Stimulated activated CD4-positive, alpha-beta T cell treated with anti-CD3 and anti-CD28 coated beads, Interleukin-4, amount 100 ng/mL, for 48 hours (primary cell): ENCODE measurements at places on chromosomes 6 and 20.

- DNase-seq = no peak
Observed at GRCh38 chr6:148249679-148250375, 92.8 kb upstream of the SASH1 start.

DNA sequence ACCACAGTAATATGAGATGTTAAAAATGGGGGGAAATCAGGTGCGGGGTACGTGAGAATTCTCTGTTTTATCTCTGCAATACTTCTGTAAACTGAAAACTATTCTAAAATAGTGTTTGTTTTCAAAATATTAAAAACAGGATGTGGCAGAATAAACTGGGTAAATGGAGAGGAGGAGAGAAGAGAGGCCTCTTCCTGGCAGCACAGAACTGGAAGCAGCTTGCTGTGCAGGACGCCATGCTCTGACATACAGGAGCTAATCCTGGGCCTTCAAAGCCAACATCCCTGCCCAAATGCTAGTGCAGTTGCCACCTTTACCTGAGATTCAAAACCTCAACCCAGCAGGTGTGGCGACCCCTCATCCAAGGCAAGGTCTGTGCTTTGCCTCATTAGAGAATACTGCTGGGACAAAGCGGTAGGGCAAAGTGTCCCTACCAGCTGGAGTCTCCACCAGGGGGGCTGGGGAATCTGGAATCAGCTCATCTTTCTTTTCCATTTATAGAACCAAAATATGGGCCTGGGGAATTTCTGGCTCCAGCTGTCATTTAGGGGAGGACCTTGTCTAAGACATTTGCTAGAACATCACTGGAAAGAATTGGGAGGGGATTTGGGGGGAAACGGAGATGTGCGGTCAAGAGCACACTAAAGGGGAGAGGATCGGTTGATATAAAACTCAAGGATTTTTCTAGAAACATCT, 67.3 kb downstream of the SCML4 start:
- DNase-seq = no peak

GRCh38 chr6:33236852-33237251, 28.6 kb downstream of the RING1 start:
- no peak for DNase-seq

- DNase-seq = no peak
Observed at GRCh38 chr20:13008761-13009681, at the start of gene SPTLC3. Gene SPTLC3, plus strand, starts transcription at chr20:13008972. Its CDS starts 296 bp downstream, at chr20:13009268.

- no peak for DNase-seq
Observed at GRCh38 chr6:155001934-155002333, 6.8 kb downstream of the TIAM2 start.

GRCh38 chr6:121652223-121652622, 216.8 kb downstream of the GJA1 start:
- no peak for DNase-seq

- DNase-seq = no peak
Observed at GRCh38 chr6:26358511-26358981, 6.5 kb upstream of the BTN3A2 start.

DNA sequence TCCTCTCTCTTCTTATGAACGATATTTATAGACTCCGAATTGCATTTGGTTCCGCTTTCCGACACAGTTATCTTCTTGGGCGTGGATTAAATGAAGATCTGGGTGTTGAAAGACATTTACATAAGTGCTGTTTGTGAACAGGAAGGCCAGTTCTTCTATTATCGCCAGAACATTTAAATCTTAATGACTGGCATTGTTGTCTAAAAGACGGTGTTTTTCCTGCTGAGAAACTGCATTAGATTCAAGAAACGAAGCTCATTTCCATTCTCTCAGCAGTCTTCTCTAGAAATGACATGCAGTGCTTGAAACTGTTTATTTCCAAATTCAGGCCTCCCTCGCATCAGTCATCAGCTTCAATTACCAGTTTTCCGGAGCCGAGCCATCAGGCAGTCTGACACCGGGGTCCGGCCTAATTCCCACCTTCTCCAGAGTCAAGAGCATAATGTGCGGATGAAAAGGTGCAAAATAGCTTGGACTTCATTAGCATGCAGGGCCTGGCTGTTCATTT, 16.0 kb downstream of the LINC00237 start:
- no peak for DNase-seq

DNA sequence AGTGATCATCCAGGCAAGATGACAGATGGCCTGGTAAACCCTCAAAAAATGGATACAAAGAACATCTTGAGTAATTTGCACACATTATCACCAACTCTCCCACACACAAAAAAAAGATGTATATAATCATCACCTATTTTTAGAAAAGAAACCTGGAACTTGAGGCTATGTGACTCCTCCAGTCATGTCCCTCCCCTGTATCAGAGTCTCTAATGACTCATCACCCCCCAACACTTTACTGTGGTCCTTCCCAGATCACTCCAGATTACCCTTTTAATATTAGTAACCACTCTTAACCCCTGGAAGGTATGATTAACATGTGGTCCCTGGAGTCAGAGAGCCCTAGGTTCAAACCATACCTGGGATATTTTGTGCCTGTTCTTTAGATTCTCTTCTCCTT, 144.8 kb downstream of the ZNF217 start:
- DNase-seq = peak; percentile 1

DNA sequence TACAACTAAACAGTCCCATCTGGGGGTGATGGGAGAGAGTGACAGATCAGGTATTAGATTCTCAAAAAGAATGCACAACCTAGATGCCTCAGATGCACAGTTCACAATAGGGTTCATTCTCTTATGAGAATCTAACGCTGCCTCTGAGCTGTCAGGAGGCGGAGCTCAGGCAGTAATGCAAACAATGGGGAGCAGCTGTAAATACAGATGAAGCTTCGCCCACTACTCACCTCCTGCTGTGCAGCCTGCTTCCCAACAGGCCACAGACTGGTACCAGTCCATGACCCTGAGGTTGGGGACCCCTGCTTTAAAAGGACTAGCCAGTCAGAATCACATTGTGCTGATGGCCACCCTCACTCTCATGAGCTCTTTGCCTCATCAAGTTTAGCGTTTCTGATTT, 247.0 kb upstream of the KCNQ5 start:
- no peak for DNase-seq

GRCh38 chr6:79079561-79080041, 1.5 kb upstream of the PHIP start:
- no peak for DNase-seq
